ENCODE measurements at places on chromosomes 1 and 21.

- no peak for DNase-seq
Measured at GRCh38 chr1:89587729-89588161, 45.2 kb upstream of the LRRC8C start.

DNA sequence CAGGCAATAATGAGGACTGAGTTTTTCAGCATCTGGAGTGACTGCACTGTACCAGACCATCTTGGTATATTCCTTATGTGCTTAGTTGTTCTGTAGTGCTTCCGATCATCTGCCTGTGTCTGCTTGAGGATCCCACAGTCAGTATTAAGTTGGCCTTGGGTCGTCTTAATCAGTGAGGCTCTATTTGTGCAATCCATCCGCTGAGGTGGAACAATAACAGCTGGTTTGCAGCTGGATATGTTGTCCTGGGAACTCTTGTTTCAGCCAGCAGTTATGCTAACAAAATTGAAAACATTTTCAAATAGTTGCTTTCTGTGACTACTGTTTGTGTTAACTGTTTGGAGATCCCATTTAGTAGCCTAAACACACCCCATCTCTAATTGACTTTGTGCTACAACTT lies 73.7 kb downstream of the LAMC1 start:
- peak; percentile 95 for DNase-seq

GRCh38 chr1:92105546-92106081 lies 25.5 kb downstream of the BTBD8 start:
- DNase-seq = no peak

DNA sequence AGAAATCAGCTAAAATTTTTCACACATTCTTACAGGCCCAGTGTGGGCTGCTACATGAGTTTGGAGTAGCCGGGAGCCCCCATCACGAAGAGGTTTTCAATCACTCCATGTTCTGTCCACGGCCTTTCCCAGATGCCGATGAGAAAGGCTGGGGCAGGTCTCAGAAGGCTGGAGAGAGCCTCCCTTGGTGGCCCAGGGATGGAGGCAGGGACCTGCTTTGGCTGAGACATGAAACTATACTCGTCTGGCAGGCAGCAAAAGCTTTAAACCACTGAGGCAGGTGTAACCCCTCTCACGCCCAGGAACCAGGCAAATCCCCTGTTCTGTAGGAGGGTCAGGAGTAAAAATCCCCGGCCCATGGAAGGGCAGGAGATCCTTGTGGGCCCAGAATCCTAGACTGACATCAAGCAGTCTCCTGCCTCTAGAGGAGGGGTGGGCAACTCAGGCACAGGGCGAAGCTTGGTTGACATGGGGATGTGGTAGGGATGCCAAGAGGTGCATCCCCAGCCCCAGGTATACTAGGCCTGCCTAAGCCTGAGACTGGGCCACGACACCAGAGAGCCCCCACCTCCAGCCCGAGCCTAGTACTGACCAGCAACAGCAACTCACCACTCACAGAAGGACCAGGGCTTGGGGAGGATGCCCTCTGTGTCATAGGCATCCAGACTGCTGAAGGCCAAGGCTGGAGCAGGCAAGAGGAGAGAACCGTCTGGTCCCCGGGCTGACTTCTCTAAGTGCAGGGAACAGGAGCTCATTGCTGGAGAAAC lies 9.1 kb downstream of the MMEL1 start:
- no peak for DNase-seq

GRCh38 chr1:55611123-55611522 lies 396.0 kb upstream of the USP24 start:
- peak; percentile 75 for DNase-seq

- no peak for DNase-seq
Measured at GRCh38 chr1:113392541-113393128, 2.3 kb downstream of the MAGI3 start.

GRCh38 chr1:95122151-95122697 lies 5.1 kb downstream of the TLCD4 start:
- no peak for DNase-seq

DNA sequence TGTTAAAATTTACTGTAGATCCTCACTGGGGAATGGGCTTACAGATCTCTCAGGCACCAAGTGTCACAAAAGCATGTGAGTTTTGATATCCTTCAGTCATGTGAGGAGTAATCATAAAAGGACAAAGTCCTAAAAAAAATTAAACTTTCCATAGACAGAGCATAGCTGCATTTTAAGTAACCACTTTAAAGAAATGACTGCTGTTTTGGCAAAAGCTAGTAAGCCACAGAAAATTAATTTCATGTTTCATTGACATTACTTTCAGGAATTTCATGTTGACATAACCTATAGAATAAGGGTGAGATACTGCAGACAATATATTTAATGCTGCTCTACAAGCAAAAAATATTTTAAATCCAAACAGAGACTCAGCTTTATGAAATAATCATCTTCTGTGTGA lies 156.3 kb downstream of the LYPLAL1 start:
- no peak for DNase-seq

DNA sequence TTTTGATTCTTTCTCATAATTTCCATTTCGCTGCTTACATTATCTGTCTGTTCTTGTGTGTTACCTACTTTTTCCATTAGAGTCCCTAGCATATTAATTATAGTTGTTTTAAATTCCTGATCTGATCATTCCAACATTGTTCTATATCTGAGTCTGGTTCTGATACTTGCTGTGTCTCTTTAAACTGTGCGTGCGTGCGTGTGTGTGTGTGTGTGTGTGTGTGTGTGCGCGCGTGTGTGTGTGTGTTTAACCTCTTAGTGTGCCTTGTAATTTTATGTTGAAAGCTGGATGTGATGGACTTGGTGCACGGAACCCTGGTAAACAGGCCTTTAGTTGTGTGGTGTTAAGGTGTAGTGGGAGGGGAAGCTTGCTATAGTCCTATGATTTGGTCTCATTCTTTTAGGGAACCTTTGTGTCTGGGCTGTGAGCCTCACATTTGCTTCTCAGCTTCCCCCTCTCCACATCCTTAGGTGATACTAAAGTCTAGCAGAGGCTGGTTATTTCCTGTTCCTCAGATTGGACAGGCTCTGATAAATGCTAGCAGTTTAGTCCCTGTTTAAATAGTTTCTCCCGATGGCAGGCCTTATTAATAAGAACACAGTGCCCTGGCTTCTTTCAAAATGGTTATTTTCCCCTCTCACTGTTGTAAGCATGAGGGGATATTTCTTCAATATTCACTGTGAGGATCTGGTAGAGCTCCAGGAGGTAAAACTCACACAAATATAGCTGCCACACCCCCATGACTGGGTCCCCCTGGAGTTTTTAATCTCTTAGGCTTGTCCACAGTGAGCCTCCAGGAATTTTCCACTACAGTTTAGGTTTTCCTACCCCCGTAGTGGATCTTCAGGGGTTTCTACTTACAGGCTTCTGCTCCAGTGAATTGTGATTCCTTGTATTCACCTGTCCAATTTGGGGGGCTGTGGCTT lies 118.3 kb downstream of the GALNT2 start:
- DNase-seq = no peak

DNA sequence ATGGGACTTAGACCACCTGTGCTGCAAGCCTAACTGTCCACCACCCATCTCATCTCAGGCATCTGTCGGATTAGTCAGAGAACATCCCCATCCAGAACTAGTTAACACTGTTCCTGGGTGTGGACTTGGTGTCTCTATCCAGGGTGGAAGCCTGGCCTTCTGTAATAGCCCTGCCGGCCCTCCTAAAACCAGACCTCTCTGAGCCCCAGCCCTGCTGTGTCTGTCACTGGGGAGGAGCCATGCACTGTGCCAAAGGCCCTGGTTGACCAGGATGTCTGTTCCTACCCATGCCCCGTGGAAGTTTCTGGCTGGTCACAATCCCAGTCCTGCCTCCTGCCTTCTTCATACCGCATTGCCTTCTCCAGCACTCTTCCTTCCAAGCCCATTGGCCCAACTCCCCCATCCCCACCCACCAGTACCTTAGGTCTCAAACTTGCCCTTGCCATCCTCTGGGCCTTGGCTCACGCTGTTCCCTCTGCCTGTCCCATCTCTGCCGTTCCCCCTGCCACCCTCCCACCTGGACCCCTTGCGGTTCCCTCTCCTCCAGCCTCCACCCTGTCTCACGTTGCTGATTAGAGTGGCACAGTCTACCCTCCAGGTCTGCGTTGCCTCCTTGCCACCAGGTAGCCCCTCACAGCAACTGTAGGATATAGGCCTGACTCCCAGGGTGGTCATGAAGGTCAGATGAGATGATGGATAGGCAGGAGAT lies 105.6 kb downstream of the EPHB2 start:
- no peak for DNase-seq

- DNase-seq = peak; percentile 33
Measured at GRCh38 chr1:92877792-92878191, 46.0 kb downstream of the RPL5 start.

DNA sequence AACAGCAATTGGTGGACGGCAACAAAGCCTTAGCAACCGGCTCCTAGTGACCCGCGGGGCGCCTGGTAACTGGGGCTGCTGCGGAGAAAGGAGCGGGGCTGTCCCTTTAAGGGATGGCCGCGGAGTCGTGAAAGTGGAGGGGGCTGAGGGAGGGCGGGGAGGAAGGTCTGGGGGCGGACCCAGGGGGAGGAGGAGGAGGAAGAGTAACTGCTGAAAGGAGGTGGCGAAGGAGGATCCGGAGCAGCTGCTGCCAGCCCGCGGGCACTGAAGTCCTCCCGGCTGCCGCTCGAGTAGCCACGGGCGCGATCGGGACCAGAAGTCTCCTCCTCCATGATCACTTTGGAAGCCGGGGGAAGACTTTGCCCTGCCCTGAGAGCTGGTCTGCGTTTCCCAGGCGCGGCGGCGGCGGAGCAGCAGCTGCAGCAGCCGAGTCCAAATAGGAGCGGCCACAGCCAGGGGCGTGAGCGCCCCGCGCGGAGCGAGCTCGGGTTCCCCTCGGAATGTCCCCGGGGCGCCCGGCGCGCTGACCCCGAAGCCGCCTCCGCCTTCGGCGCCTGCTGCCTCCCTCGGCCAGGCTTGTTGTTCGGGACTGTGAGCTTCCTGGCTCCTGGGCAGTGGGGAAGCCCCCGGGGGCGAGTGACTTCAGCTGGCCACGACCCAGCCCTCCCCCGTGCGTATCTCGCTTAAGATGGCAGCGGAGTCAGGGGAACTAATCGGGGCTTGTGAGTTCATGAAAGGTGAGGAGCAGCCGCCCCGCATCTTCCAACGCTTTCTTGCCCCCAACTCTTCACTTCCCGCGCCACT lies at the start of gene CDC14A:
CDC14A (plus strand) TSS at position 240 of the 804 bp plus-strand sequence; CDS start at position 689, 449 bp downstream.
- DNase-seq = peak; percentile 94

DNA sequence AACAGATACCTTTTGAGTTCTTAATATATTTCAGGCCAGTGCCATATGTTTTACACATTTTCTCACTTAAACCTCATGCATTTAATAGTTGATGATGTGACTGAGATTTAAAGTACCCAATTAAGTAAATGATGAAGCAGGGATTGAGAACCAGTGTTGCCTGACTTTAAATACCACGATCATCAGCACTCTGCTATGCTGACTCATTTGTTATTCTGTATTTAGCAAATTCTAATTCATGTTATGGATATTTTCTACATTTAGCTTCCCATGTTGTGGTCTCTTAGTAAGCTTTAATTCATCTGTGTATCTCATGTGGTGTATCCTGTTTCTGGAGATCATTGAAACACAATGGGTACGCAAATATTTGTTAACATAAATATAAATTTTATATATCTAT lies 363.0 kb downstream of the PTBP2 start:
- peak; percentile 45 for DNase-seq

DNA sequence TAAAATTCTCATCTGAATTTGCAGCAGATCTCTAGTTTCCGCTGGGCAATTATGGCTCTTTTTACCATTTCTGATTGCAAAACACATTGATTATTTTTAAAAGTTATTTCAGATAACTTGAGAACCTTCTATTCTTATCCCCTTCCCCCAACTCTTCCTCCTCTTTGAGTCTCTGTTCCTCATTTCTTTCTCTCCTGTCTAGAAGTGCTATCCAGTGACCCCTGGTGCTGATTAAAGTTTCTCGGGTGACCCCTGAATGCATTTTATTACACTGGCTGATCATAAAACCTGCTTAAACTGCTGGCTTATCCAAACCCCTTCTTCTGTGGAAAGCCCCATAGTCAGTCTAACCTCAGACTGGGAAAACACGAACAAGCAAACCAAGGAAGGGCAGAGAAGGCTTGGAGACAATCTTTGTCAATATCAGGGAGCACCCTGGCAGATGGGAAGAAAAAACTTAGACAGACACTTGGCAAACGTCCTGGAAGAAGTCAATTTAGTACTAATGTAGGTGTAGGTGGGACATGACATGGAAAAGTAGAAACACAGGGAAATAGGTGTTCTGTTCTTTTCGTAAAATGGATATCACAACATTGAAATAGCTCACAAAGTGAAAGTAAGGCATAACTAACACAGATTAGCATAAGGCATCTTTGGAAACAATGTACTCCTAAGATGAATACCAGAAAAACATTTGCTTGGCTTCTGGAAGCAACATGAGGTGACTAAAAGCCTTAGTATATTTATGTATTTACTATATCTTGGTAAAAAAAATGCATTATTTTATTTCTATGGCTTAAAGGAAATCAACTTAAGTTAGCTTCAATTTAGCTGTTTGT lies 61.4 kb downstream of the GORAB start:
- DNase-seq = no peak

DNA sequence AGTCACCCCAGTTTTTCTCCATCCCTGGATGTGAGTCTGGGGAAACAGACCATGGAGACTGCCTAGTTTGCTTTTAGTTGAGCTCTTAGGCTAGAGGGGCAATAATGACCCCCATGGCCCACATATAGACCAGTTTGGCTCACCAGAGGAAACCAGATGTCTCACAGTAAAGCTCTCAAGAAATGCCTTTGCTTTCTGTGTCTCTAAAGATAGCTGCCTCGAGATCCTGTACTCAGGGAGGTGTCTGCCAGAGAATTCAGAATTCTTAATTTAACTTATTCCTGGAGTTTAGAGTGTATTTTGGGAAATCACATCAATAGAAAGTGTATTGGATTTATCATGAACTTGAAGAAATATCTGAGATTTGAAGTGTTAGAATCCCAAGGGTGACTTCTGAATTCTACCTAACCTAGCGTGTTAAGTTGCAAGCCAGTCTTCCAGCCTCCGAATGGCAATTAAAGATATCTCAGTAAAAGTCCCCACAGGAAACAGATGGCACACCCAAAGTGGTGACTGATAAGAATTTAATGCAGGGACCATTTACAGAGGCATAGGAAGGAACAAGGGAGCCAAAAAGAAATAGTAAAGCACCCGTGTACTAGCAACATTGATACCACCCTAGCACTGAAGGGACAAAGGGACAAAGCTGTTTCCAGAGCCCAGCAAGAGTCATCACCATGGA lies 37.1 kb downstream of the STYXL2 start:
- no peak for DNase-seq

- peak; percentile 63 for DNase-seq
Measured at GRCh38 chr21:45640888-45641479, 2.5 kb upstream of the PCBP3 start.

DNA sequence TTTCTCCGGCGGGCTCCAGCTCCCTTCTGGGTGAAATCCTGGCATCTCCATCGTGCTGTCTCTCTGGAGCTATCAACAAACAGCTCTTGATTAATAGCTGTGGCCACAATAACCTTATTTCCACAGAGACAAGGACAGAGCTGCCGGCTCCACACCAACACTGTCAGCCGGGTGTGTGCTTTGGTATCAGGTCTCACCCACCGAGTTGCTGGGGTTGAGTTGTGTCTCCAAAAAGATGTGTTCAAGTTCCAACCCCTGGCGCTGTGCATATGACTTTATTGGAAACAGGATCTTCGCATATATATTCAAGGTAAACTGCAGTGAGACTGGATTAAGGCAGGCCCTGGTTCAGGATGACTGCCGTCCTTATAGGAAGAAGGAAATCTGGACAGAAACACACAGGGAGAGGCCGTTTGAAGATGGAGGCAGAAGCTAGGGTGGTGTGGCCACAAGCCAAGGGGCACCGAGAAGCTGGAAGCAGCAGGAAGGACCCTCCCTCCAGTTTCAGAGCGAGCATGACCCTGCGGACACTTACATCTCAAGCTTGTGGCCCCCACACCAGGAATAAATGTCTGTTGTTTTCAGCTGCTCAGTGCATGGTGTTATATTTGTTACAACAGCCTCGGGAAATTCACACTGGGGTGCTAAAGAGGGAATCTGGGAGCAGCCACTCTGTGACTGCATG lies 88.4 kb upstream of the TMPRSS2 start:
- DNase-seq = no peak
